T-helper 1 cell (primary cell): ENCODE measurements at places on chromosomes 12 and 14.

- no peak for DNase-seq
Measured at GRCh38 chr12:130948751-130949150, 5.0 kb upstream of the ADGRD1 start.

DNA sequence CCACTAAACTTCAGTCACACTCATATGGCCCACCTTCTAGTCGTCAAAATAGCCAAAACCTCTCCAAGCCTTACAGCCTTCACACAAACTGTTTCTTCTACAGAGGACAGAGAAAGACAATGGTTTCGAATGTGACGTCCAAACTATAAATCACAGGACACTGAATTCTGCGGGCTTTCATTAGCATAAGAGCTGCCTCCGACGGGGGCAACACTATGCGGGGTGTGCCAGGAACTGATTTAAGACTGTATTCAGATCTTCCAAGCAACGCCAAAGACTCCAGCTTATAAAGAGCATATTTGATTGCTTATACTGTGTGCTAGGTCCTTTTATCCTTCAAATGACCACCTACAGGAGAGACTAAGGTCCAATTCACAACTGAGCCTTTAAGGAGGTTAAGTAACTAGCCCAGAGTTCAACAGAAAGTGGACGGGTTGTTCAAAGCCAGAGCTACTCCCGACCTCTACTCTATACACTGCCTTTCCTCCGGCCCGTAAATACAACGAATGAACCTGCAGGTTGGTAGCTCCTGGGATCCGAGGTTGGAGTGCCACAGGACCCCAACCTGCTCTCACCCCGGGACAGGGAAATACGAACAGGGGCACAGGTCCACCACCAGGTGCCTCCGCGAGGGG is 575 bp downstream of the L2HGDH start:
- DNase-seq: no peak

DNA sequence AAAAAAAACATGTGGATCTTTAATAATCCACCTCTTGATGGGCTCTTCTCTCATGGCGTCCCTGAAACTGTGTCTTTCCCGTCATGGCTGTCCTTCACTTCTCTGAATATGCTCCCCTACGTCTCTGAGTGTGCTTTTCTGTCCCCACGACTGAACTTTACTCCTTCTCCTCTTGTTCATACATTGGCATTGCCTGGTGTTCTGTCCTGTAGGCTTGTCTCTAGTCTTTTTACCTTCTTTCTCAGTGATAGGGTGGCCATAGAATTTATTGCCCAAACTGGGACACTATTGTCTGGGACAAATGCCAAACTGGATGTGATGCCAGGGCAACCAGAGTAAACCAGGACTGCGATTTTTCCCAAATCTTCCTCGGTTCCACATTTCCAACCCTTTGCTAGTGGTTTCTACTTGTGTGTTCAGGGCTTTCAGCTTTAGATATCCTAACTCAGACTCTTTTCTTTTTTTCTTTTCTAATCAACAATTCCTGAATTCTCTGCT is 202.2 kb downstream of the ATP23 start:
- DNase-seq: no peak

DNA sequence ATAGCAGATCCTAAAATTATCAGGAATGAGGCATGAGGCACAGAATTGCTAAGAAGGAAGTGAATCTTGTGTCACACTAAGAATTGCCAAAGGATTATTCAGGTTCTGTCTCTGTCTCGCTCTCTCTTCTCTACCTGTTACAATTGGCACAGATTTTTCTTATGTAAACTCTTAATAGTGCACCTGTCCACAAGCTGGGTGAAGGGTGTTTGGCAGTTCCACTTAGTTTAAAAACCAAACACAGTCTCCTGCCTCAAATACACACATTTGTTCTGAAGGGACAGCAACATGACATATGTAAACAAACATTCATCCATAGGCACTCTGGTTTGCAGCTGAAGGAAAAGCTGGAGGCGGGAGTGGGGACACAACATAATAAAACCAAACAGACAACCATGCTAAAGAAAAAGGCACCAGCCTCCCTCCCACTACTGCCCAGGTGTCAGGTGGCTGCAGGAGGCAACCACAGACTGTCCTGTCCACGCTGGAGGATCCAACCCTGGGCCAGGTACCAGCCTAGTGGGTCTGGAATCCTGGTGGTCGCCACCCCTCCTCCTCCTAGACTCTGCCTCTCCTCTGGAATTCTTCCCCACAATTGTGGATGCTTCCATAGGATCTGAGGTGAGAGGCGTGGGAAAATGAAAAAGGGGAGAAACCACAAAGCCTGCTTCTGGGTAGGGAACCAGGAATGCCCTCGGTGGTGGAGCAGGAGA is 81.2 kb downstream of the TMEM260 start:
- no peak for DNase-seq

DNA sequence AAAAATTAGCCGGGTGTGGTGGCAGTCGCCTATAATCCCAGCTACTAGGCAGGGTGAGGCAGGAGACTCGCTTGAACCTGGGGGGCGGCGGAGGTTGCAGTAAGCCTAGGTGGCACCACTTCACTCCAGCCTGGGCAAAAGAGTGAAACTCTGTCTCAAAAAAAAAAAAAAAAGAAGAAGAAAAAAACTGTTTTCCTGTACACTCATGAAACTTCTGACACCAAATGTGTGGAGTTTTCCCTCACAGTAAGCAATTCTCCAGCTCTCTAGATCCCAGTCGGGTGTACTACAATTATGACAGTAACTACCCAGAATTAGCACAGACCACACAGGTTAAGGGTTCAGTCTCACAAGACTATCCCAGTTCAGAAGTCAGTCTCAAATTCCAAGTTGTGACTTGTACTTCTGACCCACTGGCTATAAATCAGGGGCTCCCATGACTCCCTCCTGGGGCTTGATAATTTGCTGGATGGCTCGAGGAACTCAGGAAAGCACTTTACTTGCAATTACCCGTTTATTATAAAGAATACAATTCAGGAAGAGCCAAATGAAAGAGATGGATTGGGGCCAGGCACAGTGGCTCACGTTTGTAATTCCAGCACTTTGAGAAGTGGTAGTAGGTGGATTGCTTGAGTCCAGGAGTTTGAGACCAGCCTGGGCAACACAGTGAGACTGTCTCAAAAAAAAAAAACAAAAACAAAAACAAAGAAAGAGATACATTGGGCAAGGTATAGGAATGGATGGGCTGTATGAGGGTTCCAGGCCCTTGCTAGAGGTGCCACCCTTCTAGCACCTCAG is 12.4 kb upstream of the ARF6 start:
- no peak for DNase-seq

DNA sequence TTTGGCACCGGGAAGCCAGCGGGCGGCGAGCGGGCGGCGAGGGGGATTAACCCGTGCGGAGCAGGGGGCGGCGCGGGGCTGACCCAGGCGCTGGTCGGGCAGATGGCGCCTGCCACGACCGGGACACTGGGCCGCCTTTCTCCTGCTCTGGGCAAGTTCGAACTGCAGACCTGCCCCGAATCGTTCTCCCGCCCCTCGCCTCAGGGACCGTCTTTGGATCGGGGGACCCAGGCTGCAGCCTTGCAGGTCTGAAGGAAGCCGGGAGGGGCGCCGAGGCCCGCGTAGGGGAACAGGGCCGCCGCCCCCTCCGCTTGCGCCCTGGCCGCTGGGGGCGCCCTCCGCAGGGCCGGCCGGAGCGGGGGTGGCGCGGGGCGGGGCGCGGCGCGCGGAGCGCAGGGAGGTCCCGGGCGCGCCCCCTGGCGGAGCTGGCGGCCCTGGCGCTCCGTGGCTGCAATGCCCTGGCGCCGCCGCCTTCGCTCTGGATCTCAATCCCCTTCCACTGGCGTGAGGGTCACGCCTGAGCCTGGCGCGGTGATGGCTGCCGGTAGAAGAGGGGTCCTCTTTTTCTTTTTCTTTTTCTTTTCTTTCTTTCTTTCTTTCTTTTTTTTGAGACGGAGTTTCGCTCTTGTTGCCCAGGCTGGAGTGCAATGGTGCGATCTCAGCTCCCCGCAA is 449 bp upstream of the LTBP2 start:
- peak; percentile 88 for DNase-seq

DNA sequence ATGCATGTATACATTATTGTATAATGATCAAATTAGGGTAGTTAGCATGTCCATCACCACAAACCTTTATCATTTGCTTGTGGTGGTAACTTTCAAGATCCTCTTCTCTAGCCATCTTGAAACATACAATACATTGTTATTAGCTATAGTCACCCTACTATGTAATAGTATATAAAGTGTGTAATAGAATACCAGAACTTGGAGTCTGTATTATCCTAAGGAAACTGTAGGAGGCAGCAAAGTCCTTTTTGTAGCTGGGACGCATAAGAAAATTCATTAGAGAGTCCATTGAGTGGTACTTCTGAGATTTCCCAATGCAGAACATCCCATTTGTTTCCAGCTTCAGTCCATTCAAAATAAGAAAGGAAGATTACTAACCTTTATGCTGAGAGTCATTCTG is 325.9 kb upstream of the LRFN5 start:
- no peak for DNase-seq

GRCh38 chr12:132279184-132279889 is 50.1 kb downstream of the GALNT9 start:
- no peak for DNase-seq

DNA sequence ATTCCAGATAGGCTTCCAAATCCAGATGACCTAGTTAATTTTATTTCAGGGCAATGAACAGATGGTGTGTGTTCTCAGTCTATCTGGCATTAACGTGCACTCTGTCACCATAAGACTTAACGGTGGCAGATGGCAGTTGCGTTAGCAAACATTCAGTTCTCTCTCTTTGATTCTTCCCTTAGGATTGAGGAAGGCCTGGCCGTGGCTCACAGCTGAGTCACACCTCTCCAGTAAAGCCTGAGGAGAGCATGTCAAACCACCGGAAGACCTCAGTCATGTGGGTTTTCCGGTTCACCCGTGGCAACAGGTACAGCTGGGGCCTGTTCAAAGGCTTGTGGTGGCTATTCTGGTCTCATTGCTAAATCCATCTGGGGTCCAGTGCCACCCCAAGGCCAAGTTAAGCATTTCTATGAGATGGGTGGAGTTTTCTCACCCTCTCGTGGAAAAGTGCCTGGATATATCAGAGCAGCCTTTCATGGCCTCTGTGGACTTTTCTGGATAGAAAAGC is 545.1 kb upstream of the ATP2B1 start:
- peak; percentile 12 for DNase-seq

- no peak for DNase-seq
Measured at GRCh38 chr14:45651890-45652289, 398.9 kb upstream of the MIS18BP1 start.

GRCh38 chr14:68782091-68782981 is 10.5 kb downstream of the ZFP36L1 start:
- DNase-seq: no peak

GRCh38 chr12:62530596-62530995 is 64.0 kb downstream of the MON2 start:
- no peak for DNase-seq

DNA sequence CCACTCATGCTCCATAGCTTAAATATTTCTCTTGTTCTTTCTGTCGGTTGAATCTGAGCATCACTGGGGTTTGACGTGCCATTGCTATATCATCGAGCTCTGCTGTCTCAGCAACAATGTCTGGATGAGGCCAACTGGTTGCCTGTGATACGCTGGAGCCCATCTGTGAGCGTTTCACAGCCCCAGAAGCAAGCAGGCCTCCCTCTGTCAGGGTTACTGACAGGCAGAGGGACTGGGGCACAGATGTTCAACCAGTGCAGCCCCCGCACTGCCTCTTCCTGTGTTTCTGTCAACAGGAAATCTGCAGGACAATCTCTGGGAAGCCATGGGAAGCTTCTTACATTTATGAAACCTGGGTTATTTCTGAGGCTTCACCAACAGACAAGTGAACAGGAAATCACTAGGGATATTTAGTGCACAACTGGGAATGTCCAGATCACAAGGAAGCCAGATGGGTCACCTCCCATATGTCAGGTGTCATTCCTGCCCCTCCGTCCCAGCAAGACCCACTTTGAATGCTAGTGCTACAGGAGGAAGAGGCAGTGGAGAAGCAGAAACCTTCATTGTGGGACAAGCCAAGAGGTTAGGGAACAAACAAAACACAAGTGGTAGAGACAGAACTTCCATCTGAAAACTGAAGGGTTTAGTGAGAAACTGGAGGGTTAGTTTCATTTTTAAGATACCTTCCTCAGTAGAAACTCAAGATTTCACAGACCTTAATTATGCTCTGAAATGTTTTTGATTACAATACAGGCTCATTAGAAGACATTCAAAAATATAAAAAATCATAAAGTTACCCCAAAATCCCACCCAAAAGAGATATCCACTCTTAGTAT is 24.1 kb downstream of the DMAC2L start:
- DNase-seq: no peak

DNA sequence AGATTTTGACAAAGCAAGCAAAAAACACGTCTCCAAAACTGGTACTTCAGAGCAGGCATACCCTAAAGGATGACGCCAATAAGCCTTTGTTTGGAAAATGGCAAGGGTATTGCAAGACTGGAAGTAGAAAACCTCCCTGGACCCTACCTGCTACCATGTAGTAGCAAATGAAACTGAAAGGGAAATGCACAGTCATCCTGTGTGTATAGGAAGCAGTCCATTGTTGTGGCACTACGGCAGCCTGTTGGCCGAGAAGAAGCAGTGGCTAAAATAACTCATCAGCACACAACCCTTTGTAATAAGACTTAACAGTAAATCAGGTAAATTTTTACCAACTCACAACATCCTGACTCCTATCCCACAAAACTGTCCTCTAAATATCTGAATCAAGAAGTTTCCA is 386.4 kb downstream of the RGS6 start:
- DNase-seq: no peak

DNA sequence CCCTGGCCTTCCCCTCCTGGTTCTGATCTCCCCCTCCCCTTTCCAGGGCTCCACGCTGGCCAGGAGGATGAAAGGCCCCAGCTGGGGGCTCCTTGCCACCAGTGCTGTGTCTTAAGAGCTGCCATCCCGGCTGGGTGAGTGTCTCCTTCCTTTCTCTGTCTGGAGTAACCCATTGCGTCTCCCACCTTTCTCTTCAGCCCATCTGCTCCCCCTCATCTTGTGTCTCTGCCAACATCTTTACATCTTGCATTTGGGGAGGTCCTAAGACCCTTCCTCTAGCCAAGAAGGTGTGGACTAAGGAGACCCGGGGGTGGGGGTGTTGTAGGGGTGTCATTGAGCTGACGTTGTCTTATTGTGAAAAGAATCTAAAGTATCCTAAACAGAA is 505 bp downstream of the BCL2L2 start:
- DNase-seq: no peak

GRCh38 chr14:45434221-45434620 is 181.2 kb upstream of the MIS18BP1 start:
- DNase-seq: no peak

GRCh38 chr12:116962197-116962596 is 51.4 kb downstream of the FBXW8 start:
- DNase-seq: no peak

- DNase-seq: no peak
Measured at GRCh38 chr12:1634149-1634548, 5.1 kb downstream of the WNT5B start.

DNA sequence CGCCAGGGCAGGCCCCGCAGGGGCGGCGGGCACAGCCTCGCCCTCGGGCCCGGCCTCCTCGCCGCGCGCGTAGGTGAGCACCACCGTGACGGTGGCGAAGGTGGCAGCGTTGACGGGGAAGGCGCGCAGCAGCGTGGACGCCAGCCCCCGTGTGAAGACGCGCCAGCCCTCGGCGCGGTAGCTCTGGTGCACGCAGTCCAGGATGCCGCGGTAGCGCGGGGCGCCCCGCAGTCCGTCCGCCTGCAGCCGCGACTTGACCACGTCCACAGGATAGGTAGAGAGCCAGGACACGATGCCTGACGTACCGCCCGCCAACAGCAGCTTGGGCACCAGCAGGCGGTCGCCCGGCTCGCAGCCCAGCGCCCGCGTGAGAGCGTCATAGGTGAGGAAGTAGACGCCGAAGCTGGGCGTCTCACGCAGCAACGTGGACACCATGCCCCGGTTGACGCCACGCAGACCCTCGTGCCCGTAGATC is 13.9 kb downstream of the SLC25A29 start:
- DNase-seq: no peak
